ENCODE measurements at places on chromosomes 11 and 22. TPM values are rescaled to one million over a fixed set of nuclear protein-coding genes. Genes with fewer than 3 reads are reported as not detected.

- DNase-seq = peak; percentile 46
Observed at GRCh38 chr22:50301581-50301991, 5.9 kb downstream of the PLXNB2 start.

GRCh38 chr11:95897731-95898130, 26.2 kb downstream of the MTMR2 start:
- peak; percentile 52 for DNase-seq

- DNase-seq = no peak
Observed at GRCh38 chr22:30308518-30309230, 18.1 kb downstream of the TBC1D10A start.

DNA sequence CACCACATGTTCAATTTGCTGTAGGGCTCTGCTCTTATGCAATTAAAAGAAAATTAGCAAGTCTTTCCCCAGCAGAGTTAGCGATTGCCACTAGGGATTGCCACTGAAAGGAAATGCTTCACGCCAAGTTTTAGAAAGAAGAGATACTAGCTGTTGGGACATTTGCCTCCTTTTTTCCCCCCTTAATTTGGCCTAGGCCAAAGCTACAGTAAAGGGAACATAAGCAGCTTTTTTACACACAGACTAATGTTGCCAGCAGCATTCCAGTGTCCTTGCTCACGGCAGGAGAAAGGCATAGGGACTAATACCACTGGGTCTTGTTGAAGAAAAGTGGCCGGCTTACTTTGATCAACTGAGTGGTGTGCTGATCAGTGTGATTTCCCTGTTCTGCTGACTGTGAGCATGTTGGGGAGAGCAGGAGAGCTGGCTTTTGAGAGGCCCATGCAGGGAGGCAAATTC, 71.2 kb downstream of the PHF21A start:
- DNase-seq = peak; percentile 84

- no peak for DNase-seq
Observed at GRCh38 chr22:31192513-31192912, 19.6 kb upstream of the LIMK2 start.

DNA sequence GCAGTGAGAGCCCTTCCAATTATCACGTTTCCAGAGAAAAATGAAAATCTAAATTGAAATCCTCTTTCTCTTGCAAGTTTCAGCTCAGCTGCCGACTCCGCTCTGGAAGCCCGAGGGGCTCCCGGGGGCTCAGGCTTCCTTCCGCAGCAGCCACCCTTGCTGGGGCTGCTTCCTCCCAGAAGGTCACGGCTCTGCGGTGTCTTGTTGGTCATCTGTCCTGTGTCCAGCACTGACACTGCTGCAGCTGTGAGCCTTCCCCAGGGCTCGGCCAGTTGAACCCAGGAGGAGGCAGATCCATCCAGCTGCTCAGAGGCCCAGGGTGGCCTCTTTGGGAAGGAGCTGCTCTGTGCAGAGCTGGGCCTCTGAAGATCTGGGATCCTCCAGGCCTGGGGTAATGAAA, 1337.2 kb downstream of the TBC1D22A start:
- DNase-seq = no peak

GRCh38 chr22:41862530-41863266, 29.8 kb downstream of the SREBF2 start:
- DNase-seq = peak; percentile 4

- no peak for DNase-seq
Observed at GRCh38 chr11:40894501-40894900, 565.0 kb downstream of the LRRC4C start.

DNA sequence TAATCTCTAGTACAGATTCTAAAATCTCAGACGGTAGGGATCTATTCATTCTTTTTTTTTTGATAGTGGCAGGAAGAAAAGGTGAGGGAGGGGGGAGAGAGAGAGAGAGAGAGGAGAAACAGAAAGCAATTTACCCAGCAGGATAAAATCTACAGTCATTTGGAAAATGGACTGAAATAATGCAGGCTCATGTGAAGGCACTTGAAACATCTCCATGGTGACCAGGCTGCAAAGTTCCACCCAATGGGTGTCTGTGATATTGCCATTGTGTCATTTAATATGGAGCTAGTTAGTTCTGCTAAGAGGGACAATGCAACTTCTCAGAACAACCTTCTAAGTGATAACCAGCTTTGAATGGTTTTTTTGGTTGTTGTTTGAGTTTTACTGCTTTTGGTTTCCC, 165.2 kb upstream of the RAG2 start:
- DNase-seq = no peak

DNA sequence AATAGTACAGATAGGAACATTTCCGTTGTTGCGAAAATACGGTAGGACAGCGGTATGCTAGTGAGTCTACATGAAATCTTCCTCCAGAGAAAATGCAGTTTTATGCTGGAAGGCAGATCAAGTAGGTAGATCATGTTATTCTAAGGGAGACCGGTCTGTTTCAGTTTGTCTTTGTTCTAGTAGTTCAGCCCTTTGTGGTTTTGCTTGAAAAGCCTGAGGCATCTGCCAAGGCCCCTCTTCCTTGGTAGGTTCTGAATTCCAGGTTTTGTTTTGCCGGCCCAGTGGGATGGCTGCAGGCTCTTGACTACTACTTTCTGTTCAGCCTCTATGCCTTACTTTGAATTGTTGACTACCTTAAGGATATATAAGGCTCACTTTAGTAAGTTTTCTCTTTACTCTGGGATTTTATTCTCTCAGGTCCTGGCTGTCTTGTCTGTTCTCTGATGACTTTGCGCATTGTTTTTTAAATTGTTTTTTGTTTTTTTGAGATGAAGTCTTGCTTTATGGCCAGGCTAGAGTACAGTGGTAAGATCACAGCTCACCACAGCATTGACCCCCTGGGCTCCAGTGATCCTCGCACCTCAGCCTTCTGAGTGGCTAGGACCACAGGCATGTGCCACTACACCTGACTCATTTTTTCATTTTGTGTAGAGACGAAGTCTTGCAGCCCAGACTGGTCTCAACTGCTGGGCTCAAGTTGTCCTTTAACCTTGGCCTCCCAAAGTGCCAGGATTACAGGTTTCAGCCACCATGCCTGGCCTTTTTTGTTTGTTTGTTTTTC, 53.7 kb downstream of the HIPK3 start:
- no peak for DNase-seq

DNA sequence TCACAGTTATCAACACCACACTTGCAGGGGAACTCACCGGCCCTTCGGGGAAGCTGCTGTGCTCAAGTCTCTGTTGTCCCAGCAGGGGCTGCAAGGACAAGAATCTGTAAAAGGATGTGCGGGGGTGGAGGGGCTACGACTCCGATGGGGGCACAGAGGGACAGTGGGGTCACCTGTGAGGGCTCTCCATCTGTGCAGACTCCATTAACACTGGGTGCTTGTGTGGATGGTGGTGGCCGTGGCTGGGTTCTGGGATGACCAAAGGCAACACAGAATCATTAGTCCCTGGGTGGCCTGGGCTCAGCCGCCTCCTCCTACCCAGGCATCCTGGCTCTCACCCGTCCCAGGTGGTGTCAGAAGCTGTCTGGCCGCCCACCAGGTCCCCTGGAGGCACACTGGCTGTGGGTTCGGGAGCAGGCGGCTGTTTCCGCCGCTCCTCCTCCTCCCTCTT, 10.2 kb upstream of the RBM4B start:
- no peak for DNase-seq

GRCh38 chr11:116611998-116612620, 160.7 kb downstream of the BUD13 start:
- no peak for DNase-seq

DNA sequence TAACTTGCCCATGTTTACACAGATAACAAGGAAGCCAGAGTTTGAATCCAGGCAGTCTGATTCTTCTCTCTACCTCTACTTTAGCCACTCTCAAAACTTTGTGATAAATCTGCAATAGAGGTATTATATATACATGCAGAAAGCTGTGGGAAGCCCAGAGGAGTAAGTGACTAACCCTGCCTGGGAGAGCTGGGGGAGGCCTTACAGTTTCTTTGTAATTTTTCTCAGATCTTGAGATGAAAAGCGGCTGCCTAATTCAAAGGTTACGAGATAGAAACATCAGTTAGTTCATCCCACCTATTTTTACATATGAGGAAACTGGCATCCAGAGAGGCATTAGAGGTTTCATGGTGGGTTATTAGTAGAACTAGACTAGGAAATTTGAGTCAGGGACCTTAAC, 4.9 kb downstream of the STIM1 start:
- no peak for DNase-seq

GRCh38 chr11:82775736-82776346, 42.2 kb upstream of the FAM181B start:
- DNase-seq = peak; percentile 21

- DNase-seq = no peak
Observed at GRCh38 chr11:76578654-76579055, 91.9 kb downstream of the LRRC32 start.

DNA sequence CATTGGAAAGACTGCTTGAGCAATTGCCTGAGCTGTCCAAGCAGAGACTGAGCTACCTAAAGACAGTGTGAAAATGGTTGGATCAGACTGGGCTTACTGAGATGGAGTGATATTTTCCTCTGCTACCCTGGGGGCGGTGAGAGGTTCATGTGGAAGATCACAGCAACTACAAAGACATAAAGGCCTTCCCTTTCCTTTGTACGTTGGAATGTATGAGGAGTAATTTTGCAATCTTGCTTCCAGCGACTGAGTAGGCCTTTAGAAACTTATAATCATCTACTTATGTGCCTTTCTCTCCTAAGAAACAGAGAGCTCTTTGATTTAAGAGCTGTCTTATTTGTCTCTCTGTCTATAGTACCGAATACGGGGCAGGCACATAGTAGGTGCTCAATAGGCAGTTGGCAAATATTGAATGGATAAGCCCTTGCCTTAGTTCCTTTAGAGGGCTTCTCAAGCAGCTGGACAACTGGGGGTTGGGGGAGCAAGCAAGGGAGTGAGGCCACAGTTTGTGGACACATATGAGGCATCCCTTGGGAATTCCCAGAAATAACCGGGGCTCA, 2.4 kb upstream of the HEPACAM start:
- DNase-seq = no peak

DNA sequence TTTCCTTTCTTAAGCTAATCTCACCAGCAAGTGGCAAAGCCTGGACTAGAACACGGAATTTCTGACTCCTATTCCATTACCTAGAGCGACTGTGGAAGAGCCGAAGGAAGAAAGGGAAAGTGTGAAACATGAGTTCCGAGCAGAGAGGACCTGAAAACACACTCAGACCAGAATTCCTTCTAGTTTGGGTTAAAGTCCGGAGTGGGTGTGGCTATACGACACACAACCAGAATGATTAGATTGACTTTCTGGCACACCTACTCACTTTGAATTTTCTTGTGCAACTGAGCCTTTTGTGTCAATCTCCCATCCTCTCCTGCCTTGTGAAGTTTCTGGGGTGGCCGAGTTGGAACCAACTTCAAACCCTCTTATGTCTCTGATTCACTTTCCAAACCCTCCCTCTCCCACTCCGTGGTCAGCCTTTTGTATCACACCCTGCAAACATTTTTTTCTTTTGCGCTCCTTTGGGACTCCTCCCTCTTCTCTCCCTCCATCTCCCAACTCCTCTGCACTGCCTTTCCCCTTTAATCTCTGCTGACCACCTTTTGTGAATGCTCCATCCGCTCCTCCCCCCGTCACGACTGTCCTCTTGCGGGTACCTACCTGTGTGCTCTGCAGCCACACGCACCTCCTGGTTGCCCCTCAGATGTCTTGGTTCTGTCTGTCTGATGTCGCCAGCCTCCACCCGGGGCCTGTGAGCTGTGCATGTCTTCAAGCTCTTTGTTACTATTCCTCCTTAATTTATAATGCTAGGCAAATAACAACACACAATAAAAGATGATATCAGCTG, 86.3 kb upstream of the BLID start:
- DNase-seq = peak; percentile 80

WT1 gene
- total RNA-seq = not detected

MMP10 gene
- total RNA-seq = 1.1 TPM

RASSF10 gene
- total RNA-seq = not detected

XKR3 gene
- not detected for total RNA-seq

PIM3 gene
- total RNA-seq = 17.2 TPM

SPCS2 gene
- total RNA-seq = 172 TPM

GDPD4 gene
- not detected for total RNA-seq

KDM4E gene
- total RNA-seq = not detected

TRPM5 gene
- total RNA-seq = not detected

MYBPC3 gene
- not detected for total RNA-seq

APOC3 gene
- total RNA-seq = not detected

AGBL2 gene
- total RNA-seq = 1.8 TPM

FGF3 gene
- total RNA-seq = not detected

FOLR3 gene
- 9.3 TPM for total RNA-seq

MGAT3 gene
- not detected for total RNA-seq

All from HFFc6 (cell line).